ENCODE measurements at places on chromosomes 2 and 18.

GRCh38 chr2:132037527-132038178 lies 124.1 kb downstream of the ANKRD30BL start:
- no peak for DNase-seq

DNA sequence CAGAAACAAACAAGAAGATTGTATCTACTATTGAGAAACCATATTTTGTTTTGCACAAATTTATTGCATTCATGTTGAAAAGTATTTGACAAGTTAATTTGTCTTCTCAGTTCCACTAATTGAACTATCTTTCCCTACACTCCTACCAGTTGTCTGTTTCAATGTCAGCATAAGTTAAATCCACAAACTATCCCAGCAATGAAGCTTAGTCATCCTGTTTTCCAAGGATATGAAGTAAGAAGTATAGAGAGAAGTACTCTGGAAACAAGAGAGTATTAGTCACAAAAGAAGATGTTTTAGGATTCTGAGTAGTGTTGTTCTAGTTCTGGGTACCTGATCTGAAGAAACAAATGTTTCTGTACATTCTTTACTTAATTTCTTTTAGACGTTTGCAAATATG lies 261.6 kb upstream of the ZNF804A start:
- no peak for DNase-seq

DNA sequence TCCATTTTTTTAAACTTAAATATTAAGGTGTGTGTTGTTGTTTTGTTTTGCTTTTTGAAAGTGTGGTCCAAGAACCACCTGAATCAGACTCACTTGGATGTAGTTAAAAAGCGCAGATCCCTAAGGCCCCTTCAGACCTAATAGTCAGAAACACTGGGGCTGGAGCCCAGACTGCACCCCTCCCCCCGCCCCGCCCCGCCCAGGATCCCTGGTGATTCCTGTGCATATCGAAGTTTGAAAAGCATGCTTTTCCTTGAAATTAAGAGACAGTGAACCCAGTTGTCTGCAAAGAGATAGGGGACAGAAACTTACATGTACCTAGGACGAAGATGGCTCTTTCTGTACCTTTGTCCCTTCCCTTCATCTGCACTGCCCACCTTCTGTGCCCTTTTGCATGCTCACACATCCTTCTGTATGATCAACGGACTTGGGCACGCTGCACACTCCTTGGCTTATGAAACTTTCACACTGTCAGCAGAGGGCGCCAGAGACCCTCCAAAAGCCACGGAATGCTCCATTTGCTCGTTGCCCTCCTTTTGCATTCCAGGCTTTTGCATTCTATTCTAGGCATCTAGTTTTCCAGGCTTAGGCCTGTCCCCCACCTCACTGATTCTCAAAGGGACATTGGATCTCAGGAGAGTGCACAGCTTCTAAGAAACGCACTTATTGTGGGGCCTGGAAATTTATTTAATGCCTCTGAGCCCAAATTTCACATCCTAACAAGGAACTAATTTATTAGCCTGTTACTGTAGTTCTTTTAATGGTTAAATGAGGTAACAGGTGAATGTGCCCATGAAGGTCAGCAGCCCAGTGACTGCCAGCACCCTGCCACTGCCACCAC lies 32.8 kb upstream of the SLC14A1 start:
- peak; percentile 3 for DNase-seq

DNA sequence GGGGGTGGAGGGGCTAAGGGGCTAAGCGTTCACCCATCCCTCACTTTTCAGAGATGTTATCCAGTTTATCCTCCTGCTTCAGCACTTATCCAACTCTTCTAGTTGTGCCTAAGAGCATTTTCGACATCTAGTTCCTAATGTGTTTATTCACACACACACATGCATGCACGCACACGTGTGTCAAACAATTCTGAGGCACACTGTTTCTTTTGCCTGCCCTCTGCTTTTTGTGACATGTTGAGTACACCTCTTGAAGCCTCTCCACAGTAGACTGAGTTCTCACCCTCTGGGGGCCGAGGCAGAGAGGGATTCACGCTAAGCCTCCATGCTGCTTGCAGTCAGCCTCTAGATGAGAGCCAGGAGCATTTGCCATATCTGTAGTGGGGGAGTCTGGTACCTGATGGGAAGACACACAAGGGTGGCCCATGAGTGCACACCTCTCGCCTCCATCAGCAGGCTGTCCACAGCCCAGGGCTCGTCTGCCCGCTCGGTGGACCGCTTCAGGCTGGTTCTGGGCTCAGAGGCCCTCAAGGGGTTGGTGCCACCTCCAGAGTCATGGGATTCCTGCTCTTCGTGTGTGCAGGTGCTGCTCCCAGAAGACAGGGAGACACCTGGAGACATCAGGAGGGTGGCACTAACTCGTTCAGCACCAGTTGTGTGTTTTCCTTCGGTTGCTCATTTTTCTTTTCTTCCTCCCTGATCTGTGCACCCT lies 11.9 kb downstream of the TWIST2 start:
- DNase-seq: no peak

DNA sequence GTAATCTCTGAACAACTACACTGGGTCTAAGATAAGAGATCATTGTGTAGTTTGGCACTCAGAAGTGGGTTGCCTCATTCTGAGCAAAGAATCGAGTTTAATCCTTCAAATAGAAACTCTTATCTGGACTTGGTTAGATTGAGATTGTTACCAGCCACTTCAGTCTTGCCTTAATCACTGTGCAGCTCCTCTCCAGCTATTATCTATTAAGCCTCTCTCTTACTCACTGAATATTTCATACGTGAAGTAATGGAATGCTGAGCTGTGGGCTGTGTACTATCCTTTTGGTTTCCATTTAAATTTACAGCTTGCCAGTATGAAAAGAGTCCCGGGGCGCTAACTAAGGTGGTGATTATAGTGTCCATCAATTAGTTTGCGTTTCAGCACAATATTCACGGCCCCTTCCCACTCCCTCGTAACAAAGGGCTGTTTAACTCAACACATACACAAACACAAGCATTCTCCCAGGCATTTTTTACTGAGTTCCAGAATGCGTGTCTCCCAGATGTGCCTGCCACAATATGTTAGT lies 65.7 kb upstream of the NCKAP5 start:
- no peak for DNase-seq

DNA sequence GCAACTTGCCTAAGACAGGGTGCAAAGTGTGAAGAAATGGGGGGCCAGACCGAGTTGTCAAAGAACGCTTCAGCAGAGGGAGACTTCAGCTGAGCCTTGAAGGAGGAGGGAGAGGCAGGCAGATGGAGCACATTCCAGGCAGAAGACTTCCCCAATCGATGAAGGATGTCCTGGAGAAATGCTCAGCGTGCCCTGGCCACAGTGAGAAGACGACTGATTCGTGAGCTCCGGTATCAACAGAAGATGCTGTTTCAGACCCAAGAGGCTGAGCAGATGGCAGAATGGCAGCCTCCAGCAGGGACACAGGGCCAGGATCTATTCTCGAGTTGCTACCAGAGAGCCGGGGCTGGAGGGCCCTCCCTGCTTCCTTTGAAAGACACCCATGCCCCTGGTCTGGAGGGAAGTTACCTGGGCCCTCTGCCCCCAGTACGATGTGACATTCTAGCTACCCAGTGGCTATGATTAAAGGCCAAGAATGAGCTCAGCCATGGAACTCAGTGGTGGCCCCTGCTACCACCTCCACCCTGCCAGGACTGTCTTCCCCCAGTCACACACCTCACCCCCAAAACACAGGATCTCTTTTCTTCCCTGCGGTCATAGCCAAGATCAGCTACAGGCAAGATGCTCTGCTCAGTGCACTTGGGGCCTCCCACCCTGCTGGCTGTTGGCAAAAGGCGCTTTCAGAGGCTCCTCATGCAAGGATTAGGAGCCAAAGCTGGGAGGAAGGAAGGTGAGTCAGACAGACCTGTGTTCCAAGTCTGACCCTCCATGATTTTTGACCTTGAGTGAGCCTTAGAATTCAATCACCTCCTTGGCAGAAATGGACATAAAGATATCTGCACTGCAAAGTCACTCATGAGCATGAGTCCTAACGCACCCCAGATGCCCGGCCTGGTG lies 84.3 kb downstream of the TFCP2L1 start:
- DNase-seq: no peak

- no peak for DNase-seq
Measured at GRCh38 chr2:173280853-173281252, 73.8 kb upstream of the CDCA7 start.

Data from SHP77 treated with DMSO at 0.1 percent for 48 hours (cell line).